ENCODE measurements at places on chromosomes 7 and 10.

DNA sequence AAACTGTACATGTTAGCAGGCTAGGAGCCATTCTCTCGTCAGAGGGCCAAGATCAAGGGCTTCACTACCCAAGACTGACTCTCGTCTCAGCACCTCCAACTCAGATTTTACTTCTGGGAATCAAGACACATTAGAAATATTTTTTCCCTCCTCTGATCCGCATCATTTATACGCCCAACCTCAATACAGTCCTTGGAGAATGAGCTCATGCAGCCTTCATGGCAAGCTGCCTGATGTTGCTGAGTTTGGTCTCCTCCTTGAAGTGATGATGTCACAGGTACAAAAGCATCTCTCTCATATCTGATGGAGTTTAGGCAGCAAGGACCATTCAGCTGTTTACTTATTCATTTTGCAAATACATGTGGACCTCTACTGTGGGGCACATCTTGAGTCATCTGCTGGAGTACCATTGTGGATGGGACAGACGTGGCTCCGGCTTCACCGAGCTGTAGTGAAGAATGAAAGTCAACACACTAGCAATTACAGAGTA lies 114.0 kb downstream of the BMPER start:
- DNase-seq, result no peak

DNA sequence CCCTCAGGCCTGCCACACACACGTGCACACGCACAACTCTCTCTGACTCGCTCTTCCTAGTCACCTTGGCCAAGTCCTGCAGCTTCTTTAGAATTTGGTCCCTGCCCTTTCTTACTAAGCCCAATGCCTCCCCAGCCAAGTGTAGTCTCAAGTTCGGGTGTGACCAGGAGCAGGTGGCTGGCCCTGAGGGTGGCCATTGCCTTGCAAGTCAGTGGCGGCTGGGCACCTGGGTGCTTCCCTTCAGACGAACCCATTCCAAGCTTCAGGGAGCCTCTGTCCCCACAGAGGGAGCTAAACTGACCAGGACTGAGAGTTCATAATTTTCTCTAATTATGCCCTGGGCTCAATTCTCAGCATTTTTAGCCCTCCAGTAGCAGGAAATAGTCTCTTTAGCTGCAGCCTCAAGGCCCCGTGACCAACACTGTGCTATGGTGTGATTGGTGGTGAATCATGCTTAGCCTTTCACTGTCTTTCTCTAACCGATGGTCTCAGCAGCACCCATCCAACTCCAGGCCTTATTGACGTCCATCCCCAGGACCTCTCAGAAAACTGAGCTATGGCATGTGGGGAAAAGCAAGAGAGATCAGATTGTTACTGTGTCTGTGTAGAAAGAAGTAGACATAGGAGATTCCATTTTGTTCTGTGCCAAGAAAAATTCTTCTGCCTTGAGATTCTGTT lies 34.7 kb upstream of the FXYD4 start:
- no peak for DNase-seq

- no peak for DNase-seq
Observed at GRCh38 chr10:7046615-7047014, 364.2 kb downstream of the SFMBT2 start.

DNA sequence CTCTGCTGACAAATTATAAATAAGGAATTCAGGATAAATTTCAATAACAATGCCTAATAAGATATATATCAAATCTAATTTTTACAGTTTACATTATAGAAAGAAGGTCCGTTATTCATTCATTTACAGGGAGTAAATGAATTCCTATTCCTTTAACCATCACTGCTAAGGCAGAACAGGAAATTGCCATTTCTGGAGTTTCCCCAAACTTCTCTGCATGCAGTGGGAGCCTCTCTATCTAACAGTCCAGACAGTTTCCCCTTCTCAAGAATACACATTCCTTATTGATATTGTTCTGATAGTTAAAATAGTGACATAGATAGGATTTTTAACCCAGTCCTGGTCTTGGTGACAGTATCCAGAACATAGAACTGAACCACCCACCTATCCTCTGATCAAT lies 24.3 kb downstream of the MKI67 start:
- no peak for DNase-seq

GRCh38 chr7:119037941-119038340 lies 813.4 kb downstream of the ANKRD7 start:
- no peak for DNase-seq

- DNase-seq, result no peak
Observed at GRCh38 chr10:128599030-128599429, 472.8 kb upstream of the MKI67 start.

- no peak for DNase-seq
Observed at GRCh38 chr10:86793696-86794095, 37.3 kb downstream of the BMPR1A start.

DNA sequence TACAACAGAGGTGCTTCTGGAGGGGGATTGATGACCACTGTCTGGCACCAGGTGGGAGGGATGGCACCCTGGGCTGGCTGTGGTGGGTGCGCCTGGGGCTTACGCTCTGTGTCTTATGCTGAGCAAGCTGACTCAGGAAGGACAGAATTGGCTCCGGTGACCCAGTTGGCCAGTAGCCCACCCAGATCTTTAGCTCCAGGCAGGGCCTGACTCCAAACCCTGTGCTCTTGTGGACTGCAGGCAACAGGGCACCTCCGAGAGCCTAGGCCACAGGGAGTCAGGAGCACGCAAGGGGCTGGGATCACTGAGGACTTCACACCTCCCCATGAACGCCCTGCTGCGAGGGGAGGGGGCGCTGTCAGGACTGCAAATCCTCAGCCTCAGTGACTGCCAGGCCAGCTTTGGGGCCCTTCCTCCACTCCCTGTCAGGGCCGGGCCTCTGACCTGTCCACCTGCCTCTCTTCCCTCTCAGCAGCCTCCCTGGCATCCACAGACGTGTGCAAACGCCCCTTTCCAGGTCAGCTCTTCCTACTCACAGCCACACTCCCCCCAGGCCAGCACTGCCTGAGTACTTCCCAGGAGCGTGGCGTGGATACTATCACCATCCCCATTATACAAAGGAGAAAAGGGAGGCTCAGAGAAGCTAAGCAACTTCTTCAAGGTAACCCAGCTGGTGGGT lies 118.7 kb downstream of the SLIT1 start:
- DNase-seq, result no peak

- DNase-seq, result no peak
Observed at GRCh38 chr7:134842886-134843430, 63.5 kb downstream of the CALD1 start.

GRCh38 chr10:68330852-68331454 lies 911 bp upstream of the HNRNPH3 start:
- peak; percentile 19 for DNase-seq

GRCh38 chr10:119521443-119522204 lies 20.9 kb downstream of the RGS10 start:
- DNase-seq, result no peak

DNA sequence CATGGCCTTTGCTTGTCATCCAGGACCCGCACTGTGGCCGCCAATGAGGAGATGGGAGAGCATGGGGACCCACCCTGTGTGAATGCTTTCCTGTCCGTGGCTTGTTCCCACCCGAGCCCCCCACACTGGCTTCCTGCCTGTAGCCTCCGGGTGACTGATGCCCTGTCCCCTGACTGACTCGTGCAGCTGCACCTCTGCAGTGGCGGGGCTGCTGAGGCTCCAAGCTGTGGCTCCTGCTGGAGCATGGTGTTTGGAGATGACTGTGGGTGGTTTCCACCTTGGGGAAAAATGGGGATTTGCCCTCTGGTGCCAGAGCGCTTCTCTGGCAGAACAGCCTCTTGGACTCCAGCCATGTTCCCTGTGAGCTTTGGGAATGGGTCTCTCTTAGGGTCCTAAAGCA lies 2.1 kb downstream of the CAMK1D start:
- no peak for DNase-seq

- no peak for DNase-seq
Observed at GRCh38 chr10:71995887-71996575, 31.8 kb downstream of the CHST3 start.

- peak; percentile 19 for DNase-seq
Observed at GRCh38 chr10:70903262-70903921, 15.0 kb upstream of the PCBD1 start.

DNA sequence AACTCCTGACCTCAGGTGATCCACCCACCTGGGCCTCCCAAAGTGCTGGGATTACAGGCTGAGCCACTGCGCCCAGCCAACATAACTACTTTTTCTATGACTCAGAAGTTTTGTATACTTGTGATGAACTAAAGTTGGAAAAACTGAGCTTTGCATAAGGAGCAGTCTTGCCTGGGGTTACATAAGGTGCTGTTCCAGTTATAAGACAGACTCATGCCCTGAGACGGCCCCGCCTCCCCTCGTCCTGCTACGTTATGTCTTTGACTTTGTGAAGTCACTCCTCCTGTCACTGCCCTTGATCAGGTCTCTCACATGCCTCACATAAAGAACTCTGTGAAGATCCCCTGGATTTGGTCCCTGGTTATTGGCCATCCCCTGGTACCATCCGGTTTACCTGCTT lies 40.4 kb upstream of the OPN4 start:
- DNase-seq, result no peak

- DNase-seq, result no peak
Observed at GRCh38 chr7:125450749-125451148, 521.1 kb upstream of the POT1 start.

GRCh38 chr7:1314021-1314907 lies 81.6 kb downstream of the UNCX start:
- DNase-seq, result no peak

DNA sequence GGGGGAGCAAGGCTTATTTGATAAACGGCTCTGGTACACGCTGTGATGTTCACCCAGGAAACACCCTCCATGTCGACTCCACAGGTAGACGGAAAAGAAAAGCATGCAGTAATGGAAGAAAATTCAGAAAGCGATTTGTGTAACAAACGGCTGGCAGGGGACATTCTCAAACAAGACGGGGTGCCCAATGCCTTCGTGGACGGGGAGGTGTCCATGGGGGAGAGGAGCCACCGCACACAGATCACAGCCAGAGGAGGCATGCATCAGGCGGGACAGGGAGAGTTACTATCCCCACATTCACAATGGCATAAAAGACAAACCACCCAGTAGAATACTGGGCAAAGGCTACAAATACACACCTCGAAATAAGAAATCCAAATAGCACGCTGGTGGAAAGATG lies 20.1 kb downstream of the CNPY1 start:
- no peak for DNase-seq

- DNase-seq, result no peak
Observed at GRCh38 chr7:79452032-79452494, 1.4 kb downstream of the MAGI2 start.

DNA sequence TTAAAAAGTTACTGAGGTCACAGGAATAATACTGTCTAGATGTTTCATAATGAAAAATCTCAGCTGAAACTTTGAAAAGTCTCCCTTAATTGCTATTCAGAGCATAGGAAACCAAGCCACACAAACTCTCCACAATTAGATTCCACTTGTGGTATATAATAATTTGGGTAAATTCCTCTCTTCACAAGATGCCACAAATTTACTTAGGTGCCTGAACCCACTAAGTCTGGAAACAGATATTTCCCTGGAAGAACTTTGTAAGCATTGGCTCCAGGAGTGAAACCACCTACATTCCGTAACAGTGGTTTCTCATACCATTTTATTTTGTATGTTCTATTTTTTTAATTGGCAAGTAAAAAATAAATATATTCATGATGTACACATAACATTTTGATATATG lies 493.4 kb downstream of the SEMA3D start:
- no peak for DNase-seq

DNA sequence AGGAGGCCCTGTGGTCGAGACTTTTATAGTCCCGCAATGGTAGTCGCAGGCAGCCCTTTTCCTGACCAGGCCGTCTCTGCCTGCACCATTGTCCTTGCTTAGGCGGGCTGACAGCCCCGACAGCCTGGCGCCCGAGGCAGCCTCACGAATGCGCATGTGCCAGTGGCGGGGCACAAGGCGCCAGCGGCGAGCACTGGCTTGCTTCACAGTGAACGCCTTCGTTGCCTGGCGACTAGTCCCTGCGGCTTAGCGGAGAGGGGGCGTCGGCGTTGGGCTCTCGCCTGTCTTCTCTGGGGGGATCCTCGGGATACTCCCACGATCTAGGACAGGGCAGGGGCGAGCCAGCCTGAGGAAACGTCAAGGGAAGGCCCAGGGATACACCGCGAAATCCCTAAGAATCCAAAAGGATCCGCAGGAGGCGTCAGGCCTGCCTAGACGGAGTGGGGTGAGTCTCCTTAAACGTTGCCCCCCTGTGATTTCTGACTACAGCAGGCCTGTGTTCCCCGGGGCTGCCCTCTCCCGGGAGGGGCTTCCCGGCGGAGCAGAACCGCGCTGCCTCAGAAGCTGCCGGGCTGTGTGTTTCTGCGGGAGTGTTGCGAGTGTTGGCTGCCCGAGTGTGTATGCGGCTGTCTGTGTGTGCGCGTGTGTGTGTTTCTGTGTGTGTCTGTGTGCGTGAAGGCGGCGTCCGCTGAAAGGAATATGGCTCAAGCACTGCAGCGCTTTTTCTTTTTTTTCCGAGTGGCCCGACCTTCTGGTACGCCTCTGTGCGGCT lies 20.5 kb upstream of the ZNF273 start:
- DNase-seq, result no peak

DNA sequence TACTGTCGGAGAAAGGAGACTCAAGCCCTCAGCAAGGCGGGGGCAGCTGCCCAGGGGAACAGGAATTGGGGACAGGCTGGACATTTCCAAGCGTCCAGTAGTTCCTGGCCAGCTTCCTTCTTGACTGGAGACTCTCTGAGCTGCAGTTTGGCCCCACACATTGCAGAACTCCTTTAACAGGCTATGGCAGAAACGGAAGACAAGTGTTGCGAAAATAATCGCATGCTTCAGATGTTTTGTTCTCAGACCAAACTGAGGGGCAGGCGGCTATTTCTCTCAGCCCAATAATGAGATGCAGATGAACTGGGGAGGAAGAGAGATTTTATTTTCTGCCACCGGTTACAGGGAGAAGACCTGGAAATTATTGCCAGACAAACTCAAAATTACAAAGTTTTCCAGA lies 88.0 kb upstream of the PFKP start:
- DNase-seq, result no peak

GRCh38 chr7:64314566-64314965 lies 805 bp downstream of the ZNF736 start:
- no peak for DNase-seq

- DNase-seq, result no peak
Observed at GRCh38 chr10:88832376-88832775, 19.3 kb downstream of the ANKRD22 start.

DNA sequence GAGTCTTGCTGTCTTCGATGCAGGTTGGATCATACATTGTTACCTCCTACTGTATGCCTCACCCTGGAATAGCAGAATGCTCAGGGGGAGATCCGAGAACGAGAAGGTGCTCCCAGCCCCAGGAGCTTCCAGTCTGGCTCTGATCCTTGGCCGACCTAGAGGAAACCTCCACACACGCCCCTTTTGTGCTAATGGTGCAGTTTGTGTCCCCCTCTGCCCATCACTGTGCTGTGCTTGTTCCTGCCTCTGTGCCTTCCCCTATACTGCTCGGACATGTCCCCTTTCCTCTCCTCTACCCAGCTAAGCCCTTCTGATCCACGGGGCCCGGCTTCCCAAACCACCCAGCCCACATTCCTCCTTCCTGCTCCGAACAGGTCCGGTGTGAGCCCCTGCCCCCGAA lies 32.5 kb downstream of the ZNF775 start:
- DNase-seq, result no peak

All from activated T-cell treated with anti-CD3 and anti-CD28 coated beads, Interleukin-2, amount 50 U/mL, for 4 hours (primary cell).